ENCODE measurements at places on chromosomes 7 and 10.

DNA sequence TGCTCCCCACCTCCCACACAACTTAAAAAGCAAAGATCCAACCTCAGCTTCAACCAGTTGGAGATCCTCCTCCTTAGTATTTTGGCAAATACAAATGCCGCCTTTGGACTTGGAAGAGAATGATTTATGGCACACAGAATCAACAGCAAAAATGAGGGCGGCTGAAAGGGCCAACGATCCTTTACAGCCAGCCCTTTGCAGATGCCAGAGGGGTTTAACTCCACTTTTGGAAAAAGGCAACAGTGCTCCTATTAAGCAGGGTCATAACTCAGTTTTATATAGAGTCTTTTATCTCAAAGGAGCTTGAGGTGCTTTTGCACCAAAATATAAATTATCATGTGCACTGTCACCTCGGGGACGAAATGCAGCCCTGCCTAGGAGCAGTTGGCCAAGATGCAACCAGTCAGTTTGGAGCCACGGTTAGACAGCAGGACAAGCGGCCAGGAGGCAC is 56.7 kb upstream of the JCAD start:
- DNase-seq = no peak

- no peak for DNase-seq
Observed at GRCh38 chr10:96301616-96302015, 2.6 kb upstream of the DNTT start.

- DNase-seq = no peak
Observed at GRCh38 chr10:20207653-20208052, 391.4 kb downstream of the PLXDC2 start.

GRCh38 chr10:4909118-4909517 is 54.1 kb upstream of the AKR1C1 start:
- no peak for DNase-seq

- no peak for DNase-seq
Observed at GRCh38 chr10:6102128-6102527, 13.3 kb downstream of the RBM17 start.

DNA sequence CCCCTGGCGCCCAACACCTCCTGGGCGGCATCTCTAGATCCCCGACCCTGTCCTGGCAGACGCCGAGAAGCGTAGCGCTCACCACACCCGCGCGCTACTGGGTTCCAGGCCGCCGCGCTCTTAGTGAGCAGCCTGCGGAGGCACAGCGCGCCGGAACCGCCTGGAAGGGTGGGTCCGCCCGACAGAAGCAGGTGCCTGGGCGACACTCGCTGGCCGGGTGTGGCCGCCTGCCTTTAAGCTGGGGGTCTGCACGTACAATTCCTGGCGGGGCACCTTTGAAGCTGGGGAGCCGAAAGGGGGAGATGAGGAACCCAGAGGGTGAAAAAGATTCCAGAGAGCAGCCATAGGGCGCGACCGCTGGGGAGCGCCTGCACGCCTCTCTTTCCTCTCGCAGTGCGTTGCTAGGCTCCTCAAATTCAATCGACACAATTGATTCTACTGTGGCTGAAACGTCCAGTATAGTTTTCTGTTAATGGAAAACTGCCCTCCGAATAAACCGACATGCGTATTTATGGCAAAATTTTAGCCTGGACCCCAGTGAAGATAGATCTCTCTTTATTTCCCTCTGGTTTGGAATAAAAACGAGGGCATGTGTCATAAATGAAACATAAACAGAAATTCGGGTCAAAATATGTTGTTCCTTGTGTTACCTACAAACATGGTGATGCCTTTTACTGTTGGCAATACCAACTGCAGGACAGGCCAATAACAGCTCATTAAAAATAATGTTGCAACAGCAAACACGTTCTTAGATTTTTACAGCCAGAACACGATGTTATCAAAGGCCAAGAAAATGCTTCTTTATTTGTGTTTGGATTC is 4.6 kb downstream of the HMX3 start:
- no peak for DNase-seq

GRCh38 chr10:58107506-58107905 is 160.2 kb downstream of the IPMK start:
- no peak for DNase-seq

DNA sequence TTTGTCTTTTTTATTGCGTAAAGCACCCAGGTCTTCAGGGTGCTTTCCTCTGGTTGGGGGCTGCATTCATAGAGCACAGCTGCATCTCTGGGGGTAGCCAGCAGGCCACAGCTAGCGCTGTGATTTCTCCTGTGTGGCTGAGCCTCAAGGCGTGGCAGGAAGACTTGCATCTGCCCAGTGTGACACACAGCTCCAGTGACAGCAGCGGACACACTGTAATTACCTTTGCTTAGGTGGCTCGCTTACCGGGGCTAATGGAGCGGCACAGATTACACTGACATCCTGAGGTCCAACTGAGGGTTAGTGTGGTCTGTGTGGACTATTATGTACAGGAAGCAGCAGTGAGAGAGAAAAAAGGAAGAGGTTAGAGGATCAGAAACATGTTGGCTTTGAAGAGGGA is 27.1 kb downstream of the ABCB4 start:
- DNase-seq = no peak

DNA sequence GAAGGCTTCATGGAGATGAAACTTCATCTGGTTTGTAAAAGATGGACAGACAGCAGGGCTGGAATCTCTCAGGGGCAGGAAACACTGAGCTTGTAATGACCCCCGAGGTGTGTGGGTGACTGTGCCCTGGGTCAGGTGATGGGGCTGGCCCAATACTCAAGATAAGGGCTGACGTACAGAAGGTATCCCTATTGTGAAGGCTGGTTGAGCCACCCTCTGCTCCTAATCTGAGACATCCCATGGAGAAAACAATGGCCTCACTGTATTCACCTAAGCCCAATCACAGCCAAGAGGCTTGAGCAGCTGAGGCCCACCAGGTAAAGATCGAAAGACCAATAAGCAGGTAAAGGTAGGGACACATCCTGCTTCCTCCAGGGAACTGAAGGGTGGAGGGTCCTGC is 34.8 kb upstream of the NUB1 start:
- DNase-seq = no peak

DNA sequence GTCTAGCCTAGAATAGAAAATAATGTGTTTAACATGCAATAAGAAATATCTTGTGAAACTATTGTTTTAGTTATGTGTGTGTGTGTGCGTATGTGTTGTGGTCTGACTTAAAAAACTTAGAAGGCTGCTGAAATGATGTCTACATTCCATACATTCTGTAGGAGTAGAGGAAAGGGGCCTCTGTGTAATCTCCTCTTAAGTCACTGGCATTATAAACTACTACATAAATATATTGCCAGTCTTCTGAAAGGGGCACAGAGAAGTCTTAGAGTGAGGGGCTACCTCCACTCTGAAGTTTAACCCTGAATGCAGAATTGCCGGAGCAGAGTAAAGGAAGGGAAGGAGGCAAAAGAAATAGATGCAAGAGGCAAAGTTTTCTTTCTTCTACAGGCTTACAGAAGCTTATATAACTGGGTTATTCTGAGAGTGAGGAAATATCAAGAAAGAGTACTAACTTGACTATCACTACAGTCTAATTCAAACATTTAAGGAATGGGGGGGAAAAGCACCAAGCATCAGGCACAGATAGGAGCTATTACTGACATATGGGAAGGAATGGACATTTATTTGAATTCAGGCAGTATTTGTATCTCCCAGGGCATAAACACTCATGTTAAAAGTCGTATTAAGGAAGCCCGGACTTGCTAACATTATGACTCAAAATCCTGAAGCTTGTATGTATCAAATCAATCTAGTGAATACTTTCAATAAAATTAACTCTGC is 75.7 kb downstream of the DNAJC1 start:
- DNase-seq = no peak

- DNase-seq = no peak
Observed at GRCh38 chr10:34854147-34854601, 39.1 kb upstream of the PARD3 start.

- DNase-seq = peak; percentile 50
Observed at GRCh38 chr10:132326925-132327324, 5.1 kb upstream of the LRRC27 start.

DNA sequence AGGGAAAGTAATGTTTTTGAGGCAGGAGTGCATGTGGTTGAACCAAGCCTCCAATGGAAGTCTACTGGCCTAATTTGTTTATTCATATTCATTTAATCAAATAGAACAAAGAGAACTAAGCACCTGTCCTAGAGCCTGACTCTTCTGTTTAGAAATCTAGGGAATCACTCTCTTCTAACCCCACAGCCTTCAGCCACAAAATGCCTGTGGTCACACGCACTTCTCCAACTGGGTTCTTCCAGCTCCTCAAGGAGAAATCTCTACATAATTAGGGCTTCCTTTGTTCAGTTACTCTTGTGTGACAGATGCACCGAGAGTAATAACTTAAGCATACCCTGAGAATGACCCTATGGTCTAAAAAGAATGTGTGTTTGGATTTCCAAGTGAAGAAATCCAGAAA is 133.7 kb upstream of the NAMPT start:
- no peak for DNase-seq

DNA sequence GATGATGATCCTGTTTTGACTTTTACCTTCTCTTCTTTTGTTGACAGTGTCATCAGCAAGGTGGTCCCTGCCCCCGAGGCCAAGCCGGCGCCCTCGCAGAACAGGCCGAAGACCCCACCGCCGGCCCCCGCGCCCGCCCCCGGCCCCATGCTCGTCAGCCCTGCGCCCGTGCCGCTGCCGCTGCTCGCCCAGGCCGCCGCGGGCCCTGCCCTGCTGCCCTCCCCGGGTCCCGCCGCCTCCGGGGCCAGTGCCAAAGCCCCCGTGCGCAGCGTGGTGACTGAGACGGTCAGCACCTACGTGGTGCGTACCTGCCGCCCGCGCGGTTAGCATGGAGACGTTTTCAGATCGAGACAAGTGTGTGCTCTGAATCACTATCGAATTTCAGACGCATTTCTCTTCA is 45.5 kb upstream of the GATA3 start:
- DNase-seq = no peak

DNA sequence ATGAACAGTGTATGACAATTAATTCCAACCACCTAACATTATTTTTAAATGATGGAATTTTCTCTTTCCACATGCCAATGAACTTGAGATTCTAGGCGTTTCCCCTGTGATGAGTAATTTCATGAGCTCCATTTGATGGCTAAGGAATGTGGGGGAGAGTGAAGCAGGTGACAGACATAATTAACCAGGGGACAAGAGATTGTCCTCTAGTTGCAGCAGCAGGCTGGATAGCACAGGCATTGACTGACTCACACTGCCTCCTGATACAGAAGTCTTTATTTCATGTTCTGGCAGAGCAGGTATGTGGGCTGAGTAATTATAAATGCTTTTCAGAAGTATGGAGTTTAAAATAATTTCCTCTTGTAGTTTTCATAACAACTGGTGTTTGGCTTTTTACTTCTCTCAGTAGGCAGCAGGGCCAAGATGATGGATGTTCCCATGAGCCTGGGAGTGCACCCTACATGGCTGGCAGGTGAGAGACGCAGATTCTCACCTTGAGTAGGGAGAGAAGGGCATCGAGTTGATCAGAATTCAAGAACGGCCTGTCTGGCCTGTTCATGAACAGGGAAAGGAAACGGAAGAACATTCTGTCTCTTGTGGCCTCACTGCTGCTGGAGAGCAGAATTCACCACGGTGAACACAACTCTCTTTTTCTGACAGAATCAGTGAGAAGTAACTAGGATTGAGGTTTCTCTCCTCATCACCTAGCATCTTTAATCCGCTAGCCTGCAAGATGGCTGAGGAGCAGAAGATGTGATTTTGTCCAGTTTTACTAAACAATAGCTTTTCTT is 118.8 kb downstream of the AOAH start:
- no peak for DNase-seq

GRCh38 chr7:100493476-100494264 is 9.9 kb downstream of the NYAP1 start:
- DNase-seq = no peak

DNA sequence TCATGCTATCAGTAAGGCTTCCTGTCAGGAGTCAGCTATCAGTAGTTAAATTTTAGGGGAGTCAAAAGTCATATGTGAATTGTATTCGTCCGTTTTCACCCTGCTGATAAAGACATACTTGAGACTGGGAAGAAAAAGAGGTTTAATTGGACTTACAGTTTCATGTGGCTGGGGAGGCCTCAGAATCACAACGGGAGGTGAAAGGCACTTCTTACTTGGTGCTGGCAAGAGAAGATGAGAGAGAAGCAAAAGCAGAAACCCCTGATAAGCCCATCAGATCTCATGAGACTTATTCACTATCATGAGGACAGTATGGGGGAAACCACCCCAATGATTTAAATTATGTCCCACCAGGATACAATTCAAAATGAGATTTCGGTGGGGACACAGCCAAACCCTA is 47.1 kb downstream of the KLF6 start:
- DNase-seq = no peak

DNA sequence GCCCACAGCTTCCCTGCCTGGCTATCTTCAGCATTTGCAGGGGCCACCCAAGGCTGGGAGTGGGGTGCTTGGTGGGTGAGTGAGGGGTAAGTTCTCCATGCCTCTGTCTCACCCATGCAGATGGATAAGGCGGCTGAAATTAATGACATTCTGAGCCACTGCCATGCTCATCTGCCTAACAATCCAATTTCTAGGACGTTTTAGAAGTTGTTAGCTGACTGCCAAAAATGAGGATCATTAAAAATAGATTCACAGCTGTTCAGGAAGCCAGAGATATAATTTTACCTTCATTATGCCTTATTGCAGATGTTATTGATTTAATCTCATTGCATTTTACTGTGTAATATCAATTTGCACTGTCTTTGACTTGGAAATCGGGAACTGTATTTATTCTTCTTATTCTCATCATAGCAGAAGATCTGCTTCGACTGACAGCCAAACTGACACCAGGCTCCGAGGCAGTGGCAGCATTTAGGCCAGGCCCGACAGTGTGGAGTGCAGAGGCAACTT is 334.4 kb upstream of the NPVF start:
- no peak for DNase-seq

GRCh38 chr7:41051535-41051934 is 651.4 kb downstream of the INHBA start:
- DNase-seq = no peak

- no peak for DNase-seq
Observed at GRCh38 chr7:44563171-44563679, 10.5 kb downstream of the DDX56 start.

- no peak for DNase-seq
Observed at GRCh38 chr7:130201796-130202195, 3.4 kb downstream of the TMEM209 start.

DNA sequence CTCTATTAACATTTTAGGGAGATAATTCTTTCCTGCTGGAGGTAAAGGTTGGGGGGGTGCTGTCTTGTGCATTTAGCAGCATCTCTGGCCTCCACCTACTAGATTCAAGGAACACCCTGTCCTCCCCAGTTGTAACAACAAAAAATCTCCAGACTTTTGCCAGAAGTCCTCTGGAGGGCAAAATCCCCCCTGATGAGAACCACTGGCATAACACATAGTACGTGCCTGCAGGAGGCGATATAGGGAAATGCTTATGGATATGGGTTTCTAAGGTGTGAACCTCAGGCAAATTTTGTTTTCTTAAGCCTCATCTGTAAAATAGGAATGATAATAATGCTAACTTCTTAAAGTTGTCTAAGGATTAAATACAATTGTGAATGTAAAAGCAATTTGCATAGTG is 2.9 kb upstream of the OSBPL3 start:
- DNase-seq = no peak

DNA sequence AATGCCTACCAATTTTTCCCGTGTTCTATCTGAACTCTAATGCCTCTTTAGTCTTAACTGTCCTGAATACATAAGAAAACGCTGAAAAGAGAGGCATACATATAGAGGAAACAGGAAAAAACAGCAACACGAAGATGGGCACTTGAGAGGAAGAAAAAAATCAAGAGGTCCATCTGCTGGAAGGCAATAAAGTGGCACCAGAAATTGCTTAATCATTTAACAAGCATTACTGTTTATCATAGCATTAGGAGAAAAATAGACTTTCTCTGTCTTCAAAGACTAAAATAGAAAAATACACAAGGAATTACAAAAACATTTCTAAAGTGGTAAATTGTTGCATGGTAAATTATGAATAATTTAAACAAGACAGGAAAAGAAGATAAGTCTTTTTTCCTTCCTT is 35.0 kb downstream of the NSUN6 start:
- DNase-seq = no peak
